ENCODE measurements at places on chromosomes 16 and 17.
A peak's percentile ranks its signal among the peaks of the same experiment; 100 is the strongest.

DNA sequence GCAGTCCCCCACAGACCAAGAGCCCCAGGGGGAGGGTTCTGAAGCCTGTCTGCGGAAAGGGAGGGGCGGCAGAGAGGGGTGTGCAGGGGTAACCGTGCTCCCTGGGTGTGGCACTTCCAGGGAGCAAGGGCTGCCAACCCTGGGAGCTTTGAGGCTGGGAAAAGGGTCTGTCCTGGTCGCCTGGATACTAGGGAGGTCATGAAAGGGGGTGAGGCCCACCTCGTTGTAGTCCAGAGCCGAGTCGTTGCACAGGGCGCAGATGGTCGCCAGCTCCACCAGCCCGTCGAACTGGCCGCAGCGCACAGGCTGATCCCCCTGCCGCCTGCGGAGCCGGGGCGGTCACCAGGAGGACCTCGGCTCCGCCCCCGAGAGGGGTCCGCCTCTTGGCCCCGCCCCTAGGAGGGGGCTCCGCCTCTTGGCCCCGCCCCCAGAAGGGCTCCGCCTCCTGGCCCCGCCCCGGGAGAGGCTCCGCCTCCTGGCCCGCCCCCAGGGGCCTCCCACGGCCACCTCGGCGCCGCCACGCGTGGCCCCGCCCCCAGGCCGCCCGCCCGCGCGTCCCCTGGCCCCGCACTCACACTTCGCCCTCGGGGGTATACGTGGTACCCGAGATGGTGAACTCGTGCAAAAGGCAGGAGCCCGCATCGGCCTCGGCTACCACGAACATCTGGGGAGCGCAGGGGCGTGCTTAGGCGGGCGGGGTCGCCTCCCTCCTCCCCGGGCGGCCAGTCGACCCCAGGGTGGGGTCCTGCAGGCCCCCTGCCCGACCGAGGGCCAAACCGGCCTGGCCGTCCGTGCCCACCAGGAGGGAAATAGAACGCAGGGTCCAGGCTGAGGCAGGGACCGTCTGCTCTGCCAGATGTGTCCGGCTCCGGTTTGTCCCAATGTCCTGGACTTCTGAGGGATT, 19.5 kb downstream of the ATP2A3 start:
- DNase-seq: peak; percentile 30

DNA sequence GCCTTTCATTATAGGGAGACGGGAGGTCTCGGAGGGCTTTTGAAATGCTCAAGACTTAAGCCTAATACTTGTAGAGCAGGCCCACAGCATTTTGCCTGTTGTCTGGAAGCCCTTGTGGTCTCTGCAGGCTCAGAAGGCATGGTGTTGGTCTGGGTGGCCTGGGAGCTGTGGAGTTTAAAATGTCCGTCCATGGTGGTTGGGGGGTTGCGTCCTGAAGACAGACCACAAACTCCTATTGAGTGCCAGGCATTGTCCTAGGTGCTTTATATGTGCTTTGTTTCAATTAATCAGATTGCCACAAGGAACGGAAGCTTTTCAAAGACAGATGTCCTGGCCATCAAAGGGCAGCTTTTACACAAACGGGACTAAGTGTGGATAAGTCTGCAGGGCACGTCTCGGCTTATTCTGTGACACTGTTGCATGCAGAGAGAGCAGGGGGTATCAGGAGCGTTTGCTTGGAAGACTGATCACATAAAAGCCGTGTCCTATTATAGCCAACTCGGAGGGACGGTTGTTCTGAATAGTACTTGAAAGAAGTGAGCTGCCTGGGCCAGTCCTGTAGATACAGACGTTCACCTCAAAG, 7.8 kb downstream of the NTN1 start:
- no peak for DNase-seq

DNA sequence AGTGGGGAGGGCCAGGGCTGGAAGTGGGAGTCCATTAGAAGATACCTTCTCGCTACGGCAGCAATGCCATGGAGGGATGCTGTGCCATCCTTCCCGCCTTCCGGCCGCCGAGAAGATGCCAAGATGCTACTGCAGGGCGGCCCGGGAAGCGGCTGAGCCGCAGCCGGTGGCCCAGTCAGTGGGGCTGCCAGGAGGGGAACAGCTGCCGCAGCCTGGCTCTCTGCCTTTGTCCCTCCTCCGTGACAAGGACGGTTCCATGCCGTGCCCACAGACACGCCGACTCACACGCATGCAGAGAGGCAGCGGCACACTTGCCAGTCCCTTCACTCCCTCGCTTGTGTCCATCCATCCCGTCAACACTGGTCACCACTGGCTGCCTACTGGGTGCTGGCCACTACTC, 20.2 kb upstream of the NCBP3 start:
- no peak for DNase-seq

DNA sequence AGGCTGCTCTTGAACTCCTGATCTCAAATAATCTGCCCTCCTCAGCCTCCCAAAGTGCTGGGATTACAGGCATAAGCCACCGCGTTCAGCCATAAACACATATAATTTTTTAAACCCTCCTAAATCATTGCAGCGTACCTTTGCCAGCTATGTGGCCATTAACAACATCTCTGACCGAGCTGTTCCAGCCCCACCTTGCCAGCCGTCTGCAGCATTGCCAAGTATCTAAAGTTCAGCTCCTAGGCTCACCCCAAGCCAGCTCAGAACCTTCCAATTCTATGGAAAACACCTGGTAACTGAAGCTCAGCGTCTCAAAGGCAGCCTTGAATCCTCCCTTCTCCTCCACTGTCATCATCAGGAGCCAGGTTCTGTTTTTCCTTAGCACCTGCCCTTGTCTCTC, 5.1 kb upstream of the MEIOB start:
- DNase-seq: no peak

DNA sequence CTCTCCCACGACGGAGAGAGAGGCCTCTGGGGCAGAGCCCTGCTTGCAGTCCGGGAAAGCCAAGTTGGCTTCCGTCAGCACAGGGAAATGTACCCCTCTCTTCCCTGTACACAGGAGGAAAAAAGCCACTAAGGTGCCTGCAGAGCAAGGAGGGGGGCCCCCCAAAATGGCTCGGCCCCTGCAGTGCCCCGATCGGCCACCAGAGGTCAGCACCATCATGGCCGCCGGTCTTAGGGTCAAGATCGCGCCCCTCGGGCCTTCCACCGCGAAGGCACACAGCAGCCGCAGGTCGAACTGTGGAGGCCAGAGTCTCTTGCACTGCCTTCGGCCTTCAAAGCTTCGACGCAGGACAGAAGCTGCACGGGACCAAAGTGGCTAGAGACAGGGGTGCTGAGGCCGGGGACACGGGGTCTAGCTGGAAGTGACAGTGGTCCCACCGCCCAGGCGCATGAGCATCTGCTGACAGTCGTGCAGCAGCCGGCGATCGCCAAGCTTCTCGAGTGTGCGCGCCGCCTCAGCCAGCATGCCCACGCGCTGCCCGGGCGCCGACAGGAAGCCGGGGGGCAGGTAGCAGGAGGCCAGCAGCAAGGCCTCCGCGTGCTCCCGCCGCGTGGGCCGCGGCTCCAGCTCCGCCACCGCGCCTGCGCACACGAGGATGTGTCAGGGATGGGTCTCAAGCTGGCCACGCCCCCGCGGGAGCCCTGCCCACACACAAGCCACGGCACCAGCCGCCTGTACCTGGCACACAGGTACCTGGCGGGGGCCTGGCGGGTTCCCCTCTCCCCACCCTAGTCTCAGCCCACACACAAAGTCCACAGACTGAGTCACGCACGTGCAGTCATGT, 24.4 kb downstream of the SREBF1 start:
- peak; percentile 70 for DNase-seq

GRCh38 chr16:253833-254232, 19.2 kb downstream of the FAM234A start:
- no peak for DNase-seq

DNA sequence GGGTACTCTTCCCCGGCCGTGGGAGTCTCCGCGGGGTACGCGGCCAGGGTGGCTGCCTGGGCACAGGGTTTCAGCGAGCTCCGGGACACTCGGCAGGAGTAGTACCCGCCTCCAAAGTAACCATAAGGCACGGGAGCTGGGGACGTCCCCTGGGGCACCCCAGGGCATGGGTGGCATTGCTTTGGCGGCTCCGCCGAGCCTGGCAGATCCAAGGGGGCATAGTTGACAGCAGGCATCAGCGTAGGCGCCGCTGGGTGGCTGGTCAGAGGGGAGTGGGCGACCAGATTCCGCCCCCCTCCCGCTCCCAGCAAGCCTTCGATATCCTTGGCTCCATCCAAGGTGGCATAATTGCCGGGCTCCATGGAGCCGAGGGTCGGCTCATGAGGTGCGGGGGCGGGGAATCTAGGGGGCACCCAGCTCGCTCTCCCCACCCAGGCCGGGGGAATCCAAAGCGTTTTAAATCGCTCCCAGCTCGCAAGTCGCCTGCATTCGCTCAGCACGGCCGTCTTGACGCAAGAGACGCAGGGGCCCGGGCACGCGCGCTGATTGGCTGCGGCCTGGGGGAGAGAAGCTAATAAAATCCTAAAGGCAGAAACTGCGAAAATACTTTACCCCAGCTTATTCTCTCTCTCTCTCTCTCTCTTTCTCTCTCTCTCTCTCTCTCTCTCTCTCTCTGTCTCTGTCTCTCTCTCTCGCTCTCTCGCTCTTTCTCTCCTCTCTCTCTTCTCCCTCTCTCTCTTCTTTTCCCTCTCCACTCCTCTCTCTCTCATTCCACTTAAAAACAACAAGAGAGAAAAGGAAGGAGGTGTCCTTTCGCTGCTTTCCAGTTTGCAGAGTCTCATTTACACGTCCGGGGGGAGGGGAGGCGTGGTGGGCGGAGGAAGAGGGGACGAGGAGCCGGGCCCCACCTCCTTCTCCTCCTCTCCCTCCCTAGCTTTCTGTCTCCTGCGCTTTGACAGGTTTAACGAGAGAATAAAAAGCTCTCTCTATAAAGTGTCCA, at the start of gene HOXB13:
HOXB13 (minus strand) TSS at position 519 of the 1,000 bp plus-strand sequence; CDS start at position 362, 157 bp downstream.
- peak; percentile 86 for DNase-seq

DNA sequence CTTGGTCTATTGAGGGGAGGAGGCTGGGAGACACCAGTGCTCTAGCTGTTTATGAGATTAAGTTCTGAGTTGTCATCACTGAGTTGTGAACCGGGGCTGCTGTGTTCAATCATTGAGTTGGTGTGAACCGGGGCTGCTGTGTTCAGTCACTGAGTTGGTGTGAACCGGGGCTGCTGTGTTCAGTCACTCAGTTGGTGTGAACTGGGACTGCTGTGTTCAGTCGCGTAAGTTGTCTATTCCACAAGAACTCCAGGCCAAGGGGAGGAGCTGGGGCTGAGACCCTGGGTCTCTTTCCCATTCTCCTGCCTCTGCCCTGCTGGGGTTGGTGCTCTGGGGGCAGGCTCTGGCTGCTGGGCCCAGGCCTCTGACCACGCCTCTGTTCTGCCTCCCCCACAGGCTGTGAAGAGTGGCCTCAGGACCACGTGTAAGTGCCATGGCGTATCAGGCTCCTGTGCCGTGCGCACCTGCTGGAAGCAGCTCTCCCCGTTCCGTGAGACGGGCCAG, 24.5 kb downstream of the WNT9B start:
- no peak for DNase-seq

GRCh38 chr16:50683689-50684374, 2.7 kb upstream of the SNX20 start:
- no peak for DNase-seq
